GM04503 (cell line): ENCODE measurements at places on chromosomes 11 and 22.
A peak's percentile ranks its signal among the peaks of the same experiment; 100 is the strongest.

DNA sequence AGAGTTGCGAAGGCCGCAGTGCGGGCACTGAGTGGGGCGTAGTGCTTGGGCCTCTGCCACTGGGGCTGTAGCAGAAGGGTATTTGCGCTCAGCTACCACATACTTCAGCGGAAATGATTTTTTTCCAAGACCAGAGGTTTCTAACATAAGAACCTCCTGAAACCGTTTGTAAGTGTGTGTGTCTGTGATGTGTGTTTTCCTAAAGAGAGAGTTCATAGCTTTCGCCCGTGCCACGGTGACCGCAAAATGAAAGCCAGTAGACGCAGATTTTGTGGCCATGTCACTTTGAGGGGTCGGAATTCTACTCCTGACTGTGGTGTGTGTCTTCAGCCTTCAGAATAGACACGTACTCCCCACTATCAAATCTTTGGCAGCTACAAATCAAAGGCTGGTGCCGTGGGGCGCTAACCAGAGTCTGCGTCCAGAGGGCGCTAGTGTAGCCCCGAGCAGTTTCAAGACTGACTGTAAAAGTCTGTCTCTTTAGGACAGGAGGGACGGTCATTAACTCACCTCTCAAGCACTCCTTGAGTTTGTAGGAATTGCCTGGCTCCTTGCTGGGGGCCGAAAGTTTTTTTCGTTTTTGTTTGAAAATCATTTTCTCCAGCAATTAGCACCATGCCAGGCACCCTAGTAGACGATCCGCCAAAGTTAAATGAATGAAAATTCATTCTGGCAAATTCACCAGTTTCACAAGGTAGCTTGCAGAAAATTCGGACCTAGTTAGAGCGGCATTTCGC is 2.5 kb upstream of the CALCA start:
- no peak for DNase-seq

DNA sequence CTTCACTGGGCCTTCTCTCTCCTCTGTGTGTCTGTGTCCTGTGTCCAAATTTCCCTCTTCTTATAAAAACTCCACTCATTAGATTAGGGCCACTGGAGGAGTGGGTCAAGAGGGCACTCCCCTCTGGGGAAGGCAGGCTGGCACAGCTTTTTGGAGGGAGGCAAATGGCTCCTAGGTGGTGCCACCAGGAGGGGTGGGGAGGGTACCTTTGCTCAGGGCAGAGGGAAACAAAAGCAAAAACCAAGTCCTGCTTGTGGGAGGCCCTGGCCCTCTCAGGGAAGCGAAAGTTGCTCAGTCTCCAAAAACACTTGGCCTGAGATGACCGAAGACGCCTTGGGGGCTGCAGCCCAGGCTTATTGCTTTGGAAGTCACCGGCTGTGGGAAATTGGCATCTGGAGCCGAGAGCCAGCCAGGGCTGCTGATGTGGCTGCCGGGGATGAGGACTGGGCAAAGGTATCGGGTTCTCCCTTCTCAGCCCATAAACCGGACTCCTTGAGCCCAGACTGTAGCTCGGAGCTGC is 48.2 kb upstream of the ANO1 start:
- DNase-seq: no peak

DNA sequence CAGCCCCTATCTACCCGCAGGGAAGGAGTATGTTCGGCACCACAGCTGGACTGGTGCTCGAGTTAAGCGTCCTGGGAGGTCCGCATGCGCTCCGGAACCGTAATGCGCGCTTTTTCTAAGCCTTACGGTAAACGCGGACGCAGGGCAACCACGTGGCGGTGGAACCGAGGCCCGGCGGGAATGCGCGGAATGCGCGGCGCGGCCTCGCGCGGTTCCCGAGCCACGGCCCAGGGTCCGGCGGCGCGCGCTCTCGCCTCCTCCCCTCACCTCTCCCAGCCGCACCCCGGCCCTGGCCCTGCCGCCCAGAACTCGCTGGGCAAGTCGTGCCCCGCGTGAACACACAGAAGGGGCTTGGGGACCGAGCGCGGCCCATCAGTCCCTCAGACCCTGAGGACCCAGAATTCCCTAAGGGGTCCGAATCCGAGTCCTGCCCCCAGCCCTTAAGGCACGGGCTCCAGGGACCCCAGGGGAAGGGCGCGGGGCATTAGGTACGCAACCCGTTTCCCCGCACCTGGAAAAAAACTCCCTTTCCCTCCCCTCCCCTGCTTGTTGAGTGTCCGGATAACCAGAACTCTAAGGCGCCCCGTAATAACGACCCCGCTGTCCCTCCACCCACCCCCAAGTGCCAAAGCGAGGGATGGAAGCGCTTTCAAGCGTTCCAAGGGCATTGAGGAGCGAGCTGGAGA is 4.3 kb upstream of the CCND1 start:
- peak; percentile 59 for DNase-seq

- no peak for DNase-seq
Observed at GRCh38 chr11:124482362-124483147, 37.1 kb upstream of the OR8B8 start.

- no peak for DNase-seq
Observed at GRCh38 chr11:69245491-69246345, 48.2 kb upstream of the MYEOV start.

DNA sequence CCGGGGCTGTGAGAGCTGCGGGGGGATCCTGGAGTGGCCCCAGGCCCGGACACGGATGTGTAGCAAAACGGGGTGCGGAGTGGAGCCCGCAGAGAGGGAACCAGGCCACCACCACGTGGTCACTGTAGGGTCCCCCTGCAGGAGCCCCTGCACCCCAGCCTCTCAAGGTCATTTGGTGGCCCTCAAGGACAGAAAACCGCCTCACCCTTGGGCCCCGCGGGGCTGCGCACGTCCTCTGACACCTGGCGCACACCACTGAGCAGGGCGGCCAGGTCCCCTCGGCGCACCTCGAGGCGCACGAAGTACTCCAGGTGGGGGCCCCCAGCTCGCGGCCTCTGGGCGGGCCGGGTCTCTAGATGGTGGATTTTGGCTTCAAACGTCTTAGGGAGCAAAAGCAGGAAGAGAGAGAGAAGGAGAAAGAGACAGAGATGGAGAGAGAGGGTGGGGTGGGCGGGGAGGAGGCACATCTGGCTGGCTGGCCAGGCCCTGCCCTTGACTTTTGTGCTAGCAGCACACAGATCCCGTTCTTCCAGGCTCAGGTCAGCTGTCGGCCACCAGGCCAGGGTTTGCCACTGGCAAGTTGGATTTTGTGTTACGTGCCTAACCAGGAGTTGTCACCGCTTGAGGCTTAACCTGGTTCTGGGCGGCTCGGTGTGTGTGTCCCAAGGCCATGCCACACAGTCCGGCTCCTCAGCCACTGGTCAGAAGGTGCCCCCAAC is 3.2 kb downstream of the TH start:
- no peak for DNase-seq

- no peak for DNase-seq
Observed at GRCh38 chr22:46519377-46519776, 18.0 kb downstream of the CELSR1 start.

DNA sequence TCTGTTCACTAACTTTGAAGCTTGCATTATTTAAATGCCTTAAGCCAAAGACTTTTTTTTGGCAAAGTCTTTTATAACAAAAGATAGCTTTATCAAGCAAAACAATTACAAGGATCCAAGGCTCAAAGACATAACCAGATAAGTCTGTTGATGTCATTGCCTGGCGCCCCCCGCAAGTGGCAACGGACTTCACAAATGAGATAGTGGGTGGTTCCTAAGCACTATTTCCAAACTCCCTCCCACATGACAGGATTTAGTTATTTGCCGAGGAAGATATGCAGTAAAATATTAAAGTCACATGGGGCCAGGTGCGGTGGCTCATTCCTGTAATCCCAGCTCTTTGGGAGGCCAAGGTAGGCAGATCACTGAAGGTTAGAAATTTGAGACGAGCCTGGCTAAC is 194.2 kb upstream of the DDI1 start:
- no peak for DNase-seq

DNA sequence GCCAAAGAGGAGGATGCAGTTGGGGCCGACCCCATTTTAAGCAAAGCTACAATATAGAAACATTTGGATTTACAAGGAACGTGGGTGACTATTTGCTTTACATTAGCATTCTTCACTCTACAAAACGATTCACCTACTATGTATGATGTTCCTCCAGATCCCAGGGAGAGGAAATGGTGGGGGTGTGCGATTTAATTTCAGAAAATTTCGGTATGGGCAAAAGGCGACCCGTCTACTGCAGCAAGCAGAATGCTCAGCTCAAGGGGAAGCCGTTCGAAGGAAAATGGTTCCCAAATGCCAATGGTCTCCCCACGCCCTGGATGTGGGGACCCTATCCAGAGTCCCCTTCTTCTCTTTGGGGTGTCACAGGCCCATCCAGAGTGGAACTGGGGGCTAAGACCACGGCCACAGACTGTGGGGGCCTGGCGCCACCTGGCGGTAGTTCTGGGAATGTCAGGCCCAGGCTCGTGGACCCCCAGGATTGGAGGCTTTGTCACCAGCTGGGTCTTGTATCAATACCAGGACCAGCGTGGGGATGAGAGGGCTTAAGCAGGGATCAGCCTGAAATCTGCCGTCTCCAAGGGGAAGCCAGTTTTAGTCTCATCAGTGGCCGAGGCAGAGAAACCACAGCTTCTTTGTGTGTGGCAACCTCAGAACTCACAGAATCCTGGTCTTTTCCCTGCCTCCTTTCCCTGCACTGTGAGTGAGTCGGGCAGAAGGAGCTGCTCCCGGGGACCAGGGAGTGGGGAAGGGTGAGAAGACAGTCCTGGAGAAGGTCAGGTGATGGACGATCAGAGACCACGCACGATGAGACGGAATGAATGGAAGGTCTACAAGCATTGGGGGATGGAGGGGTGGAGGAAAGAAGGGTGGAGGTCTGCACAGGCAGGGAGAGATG is 8.4 kb downstream of the LRRC10B start:
- DNase-seq: no peak

DNA sequence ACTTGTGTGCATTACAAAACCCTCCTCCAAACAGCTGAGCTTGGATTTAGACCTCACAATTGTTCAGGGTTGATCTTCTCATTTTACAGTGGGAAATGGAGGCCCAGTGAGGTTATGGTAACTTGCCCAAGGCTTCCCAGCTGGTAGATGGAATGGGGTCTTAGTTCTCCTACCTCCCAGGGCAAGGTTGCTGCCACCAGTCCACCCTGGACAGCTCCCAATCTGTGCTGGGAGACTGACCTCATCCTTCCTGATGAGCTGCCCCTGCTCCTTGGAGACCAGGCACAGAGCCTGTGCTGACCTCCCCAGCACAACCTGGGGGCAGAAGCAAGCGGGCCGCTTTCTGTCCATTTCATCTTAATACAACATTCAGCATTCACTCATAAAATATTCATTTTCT is 190.7 kb downstream of the ST3GAL4 start:
- DNase-seq: no peak

DNA sequence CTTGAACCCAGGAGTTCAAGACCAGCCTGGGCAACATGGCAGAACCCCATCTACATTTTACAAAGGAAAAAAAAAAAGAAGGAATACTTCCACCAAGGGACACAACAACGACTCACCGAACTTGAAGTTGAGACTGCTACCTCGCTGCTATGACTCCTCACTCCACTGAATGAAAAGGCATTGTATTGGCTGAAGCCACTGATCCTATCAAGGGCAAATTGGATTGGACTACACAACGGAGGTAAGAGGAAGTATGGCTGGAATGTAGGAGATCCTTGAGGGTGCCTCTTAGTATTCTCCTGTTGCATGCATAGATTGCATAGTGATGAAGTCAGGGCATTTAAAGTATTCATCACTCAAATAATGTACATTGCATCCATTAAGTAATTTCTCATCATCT is 97.9 kb downstream of the CWF19L2 start:
- no peak for DNase-seq

DNA sequence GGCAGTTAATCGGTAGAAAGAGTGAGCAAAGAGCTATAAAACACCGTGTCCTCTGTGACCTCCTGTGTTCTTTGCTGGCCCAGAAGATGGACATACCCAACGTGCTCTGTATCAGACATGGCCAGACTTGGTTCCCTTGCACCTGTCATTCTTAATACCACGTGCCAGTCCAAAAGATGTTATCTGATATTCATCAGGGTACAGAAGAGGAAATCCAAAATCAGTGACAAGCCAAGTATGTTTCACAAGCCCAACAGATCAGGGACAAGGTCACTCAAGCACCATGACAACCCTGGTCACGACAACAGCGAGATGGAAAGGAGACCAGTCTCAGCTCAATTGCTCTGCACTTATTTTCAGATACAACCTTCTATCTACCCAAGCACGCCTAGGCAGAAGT is 3.4 kb downstream of the LRP4 start:
- DNase-seq: no peak

DNA sequence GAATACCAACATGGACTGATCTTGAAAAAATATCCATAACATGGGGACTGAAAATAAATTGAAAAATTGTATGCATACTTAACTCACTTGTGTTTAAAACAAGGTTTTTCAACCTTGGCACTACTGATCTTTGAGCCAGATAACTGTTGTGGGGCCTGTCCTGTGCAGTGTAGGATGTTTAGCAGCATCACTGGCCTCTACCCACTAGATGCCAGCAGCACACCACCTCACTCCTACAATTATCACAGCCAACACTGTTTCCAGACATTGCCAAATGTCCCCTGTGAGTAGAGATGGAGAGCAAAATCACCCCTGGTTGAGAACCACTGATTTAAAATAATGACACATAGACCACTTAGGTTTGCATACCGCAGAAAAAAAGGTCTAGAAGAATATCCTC is 45.0 kb upstream of the SLC1A2 start:
- DNase-seq: no peak

DNA sequence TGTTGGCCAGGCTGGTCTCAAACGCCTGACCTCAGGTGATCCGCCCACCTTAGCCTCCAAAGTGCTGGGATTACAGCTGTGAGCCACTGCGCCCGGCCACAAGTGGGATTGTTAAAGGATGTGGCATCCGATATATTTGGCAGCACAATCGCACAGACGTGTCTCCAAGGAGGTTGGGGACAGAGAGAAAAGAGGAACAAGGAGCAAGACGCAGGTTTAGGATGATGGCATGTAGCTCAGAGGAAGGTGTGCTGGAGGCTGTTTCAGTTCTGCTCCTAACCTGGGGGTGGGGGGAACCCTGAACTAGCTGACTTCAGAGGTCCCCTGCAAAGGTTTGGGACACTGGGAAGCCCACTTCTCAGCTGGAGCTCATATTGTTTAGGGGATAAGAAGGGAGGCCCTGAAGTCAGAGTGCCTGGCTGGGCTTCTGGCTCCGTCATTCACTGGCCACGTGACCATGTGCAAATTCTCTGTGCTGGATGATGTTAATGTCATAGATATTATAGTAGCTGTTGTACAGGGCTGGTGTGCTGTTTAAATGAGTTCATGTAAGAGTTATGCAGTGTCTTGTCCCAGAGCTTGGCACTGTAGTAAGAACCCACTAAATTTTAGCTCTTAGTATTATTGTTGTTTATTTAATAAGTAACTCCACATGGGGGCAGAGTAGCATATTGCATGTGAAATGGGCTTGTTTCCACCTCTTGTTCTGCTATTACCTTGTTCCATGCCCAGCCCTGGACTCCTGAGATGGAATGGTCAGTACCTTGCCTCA is 129.7 kb downstream of the ST3GAL4 start:
- peak; percentile 39 for DNase-seq
